CD4-positive, alpha-beta T cell treated with Interferon gamma for 1 hour (primary cell): ENCODE measurements at places on chromosomes 12 and 14.

- DNase-seq, result no peak
Measured at GRCh38 chr12:120680165-120680738, 6.7 kb upstream of the MLEC start.

GRCh38 chr12:14901228-14901562 is 15.5 kb upstream of the MGP start:
- no peak for DNase-seq

DNA sequence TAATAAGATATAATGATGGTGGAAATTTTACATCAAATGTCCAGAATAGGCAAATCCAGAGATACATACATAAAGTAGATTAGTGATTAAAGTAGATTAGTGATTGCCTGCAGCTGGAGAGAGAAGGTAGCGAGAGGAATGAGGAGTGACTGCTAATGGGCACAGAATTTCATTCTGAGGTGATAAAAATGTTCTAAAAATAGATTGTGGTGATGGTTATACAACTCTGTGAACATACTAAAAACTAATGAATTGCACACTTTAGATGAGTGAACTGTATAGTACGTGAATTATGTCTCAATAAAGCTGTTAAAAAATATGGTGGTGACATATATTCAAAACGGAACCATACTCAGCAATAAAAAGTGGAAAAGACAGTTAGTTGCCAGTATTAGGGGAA is 41.7 kb downstream of the PPP2R5E start:
- DNase-seq, result no peak

DNA sequence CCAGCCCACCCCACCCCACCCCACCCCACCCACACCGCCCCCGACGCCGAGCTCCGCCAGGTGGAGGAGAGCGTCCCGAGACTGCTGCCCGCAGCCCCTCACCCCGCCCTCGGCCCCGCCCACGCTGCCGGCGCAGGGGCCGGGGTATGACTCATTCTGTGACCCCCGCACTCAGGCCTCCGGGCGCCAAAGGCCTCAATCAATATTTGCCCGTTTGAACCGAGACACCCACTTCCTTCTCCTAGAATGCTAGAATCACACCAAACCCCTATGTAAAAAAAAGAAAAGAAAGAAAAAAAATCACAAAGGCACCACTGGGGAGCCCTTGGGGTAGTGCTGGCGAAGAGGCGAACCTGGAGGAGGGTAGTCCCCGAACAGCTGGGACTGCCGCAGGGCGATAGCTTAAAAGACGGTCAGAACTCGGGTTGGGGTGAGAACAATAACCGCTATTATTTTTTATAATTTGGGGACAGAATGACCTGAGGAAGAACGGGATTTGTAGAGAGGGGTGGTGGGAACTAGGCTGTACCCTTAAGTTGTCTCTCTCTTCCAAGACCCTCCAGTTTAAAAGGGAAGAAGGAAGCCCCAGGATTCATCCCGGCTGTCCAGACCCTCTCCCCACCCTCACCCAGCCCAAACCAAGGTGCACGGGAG is 894 bp downstream of the KRT8 start:
- DNase-seq, result peak; percentile 10

DNA sequence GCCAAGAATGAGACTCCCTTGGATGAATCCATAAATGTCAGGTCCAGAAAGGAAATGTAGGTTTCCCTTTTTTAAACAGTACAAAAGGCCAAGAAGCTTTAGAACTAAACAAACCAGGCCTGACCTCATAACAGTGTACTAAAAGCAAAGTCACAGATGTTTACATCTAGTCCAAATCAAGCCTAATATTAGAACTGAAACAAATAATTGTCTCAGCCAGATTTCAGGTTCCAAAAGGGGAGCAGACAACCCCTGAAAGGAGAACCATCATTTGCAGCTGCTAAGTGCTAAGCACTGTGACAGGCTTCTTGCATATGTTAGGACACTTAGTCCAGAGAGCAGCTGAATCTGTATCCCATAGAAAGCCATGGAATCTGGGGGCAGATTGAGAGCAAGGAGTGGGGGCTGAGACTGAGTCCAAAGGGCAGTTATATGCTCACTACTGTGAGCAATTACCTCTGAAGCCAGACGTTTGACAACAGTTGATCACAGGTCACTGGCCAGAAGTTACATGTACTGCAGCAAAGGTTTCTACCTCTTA is 90.1 kb downstream of the STXBP6 start:
- no peak for DNase-seq

GRCh38 chr12:5014269-5014668 is 29.4 kb upstream of the KCNA5 start:
- DNase-seq, result no peak

GRCh38 chr14:26401179-26401968 is 196.5 kb downstream of the NOVA1 start:
- DNase-seq, result no peak
